Activated T-cell treated with anti-CD3 and anti-CD28 coated beads, Interleukin-2, amount 50 U/mL, for 72 hours (primary cell): ENCODE measurements at places on chromosomes 16 and 17. TPM values are rescaled to one million over a fixed set of nuclear protein-coding genes. Genes with fewer than 3 reads are reported as not detected.

Gene TBC1D3K
- total RNA-seq = not detected

Gene SCNN1G
- total RNA-seq = not detected

Gene RHOT2
- total RNA-seq = 110 TPM

Gene SPAG9
- total RNA-seq = 69.8 TPM

Gene NHLRC4
- 1.4 TPM for total RNA-seq

Gene CACNA1G
- 0.07 TPM for total RNA-seq

Gene NACA2
- total RNA-seq = not detected

Gene FAM171A2
- 0.41 TPM for total RNA-seq

Gene FGF11
- 5.3 TPM for total RNA-seq

Gene PTX4
- total RNA-seq = not detected

Gene PIK3R6
- total RNA-seq = 2.6 TPM

DNA sequence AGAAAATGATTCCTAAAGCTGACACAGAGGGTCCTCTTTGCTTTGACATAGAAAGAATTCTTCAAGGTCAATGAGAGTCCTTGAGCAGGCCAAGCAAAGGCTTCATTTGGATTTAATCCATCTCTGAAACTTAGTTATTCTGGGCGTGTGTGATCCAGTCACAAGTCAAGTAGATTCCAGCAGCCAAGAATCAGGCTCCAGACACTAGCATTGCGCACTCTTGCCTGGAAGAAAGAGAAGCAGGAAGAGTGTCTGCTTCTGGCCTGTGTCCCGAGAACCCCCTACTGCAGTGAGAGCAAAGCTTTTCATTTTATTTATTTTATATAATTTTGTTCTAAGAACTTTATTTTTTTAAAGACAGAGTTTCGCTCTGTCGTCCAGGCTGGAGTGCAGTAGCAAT, 88.2 kb upstream of the CACNG5 start:
- no peak for DNase-seq

GRCh38 chr16:74931445-74931844, 53.5 kb downstream of the WDR59 start:
- DNase-seq = no peak

GRCh38 chr16:56401482-56401881, 23.9 kb downstream of the AMFR start:
- no peak for DNase-seq

DNA sequence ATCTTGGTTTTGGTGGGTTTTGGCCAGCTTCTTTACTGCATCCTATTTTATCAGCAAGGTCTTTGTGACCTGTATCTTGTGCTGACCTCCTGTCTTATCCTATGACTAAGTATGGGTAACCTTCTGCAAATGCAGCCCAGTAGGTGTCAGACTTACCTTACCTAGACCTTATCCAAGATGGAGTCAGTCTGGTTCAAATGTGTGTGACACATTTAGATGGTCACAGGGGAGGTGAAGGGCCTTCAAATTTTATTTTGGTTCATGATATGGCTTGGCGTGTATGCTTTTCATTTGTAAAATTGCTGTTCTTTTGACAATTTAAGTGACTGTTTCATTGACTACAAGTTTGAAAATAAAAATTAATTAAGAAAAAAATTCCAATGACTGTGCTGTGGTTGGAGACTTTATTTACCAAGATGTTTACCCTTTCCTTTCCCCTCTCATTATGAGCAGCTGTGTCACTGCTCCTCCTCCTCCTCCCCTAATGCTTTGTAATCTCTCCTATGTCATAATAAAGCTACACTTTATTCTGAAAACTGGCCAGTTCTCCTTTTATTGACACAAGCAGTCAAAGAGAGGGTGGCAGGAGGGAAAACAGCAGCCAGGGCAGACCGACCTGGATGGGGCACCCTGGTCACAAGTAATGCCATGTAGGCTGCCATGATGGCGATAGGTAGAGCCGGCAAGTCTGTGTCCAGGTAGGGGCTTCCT, 49.4 kb downstream of the TNFRSF13B start:
- DNase-seq = no peak

DNA sequence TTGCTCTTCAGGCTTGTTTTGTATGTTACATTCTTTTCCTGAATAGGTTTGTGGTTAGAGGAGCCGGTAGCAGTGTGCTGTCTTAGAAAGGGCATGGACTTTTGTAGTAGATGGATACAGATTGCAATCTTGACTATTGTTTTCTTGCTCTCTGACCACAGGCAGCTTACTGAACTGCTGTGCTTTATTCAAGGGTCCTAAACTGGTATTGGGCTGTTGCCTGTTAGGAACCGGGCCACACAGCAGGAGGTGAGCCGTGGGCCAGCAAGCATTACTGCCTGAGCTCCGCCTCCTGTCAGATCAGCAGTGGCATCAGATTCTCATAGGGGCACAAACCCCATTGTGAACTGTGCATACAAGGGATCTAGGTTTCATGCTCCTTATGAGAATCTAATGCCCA, 373.9 kb downstream of the CPPED1 start:
- DNase-seq = no peak

DNA sequence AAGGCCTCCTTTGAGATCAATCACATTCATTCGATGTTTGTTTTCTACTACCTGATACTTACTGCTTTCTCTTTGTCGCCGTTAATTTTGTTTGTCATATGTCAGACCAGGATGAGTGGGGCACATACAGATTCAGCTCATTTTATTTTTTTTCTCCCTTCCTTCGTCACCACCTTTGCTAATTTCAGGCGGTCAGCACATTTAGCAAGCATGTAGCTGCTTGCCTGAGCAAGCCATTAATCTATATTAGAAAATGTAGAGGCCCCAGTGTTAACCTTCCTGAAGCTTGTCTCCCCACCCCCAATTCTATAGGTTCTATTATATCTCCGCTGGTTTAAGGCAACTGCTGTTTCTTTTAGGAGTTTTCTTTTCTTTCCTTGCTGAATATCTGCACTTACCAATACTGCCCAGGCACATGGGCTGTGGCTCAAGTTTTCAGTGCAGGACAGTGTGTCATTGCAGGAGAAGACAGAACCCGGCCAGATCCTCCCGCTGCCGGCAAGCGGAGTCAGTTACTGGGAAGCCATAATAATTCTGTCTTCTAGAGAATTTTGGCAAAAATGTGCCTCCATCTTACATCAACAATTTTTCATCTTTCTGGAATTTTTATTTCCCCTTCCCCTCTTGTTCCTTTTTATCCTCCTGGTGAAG, 714.3 kb downstream of the WWOX start:
- no peak for DNase-seq

DNA sequence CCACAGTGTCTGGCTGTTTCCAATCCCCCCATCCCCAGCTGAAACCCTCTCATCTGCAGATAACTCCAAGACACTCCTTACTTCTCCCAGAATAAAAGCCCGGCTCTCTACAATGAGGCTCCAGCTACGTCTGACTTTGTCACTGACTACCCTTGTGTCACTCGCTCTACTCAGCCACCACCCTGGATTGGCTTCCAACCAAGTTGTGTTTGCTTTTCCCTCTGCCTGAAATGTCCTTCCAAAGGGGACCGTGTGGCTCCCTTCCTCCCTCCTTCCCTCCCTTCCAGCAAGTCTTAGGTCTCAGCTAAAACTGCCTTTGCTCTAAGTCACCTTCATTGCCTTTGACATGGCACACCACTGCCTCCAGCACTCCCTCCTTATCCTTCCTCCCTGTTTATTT, 42.8 kb downstream of the CDH1 start:
- no peak for DNase-seq

DNA sequence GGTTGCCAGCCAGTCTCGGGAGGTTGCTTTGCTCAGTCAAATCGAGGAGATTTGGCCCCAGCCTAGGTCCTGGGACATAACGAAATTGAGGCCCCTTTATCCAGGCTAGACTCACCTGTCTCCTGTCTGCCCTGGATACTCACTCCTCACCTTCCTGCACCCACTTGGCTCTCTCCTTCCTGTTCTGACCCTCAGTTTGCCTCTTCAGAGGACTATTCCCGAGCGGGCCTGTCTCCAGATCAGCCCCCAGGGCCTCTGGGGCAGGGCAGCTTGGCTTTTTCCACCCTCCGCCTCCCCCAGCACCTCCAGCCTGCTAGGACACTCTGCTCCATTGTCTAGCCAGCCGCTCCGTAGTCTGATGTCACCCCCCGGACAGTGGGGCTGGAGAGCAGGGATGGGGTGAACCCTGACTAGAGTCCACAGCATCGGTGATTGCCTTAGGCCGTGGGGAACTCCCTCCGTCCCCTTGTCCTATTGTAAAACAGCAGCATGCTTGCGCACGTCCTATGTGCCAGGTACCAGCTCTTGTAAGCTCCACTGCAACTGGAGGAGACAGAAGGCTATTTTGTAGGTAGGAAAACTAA, 8.8 kb downstream of the WFIKKN2 start:
- DNase-seq = no peak

DNA sequence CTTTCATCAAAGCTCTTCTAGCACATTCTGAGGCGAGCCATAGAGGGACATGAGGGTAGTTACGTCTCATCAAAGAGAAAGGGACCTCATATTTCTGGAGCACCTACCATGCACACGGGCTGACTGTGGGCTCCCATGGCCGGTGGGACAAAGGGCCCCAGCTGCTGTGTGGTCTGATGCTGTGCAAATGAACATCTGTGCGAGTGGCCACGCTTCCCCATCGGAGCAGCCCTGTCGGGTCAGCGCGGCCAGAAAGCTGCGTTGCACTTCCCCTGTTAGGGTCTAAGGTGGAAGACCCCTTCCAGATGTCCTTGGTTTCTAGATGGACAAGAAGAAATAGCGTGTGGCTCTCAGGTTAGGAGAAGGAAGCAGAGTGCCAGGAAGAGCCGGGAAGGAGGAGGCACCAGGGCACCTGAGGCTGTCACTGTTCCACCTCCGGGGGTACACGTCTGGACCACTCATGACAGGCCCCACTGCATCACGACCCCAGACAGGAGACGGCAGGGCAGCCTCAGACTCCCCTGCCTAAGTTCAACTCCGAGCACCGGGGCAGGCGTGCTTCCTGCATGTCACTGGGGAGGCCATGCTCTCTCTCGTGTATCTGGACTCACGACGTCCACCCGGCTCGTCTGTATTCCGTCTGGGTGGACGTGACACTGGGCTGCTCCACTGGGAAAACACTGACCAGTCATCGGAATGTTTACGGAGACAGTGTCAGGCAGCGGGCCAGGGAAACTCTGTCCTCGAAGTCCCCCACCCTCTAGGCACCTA, 8.5 kb upstream of the BAIAP2 start:
- DNase-seq = no peak

GRCh38 chr17:80246266-80246681, 14.4 kb upstream of the RNF213 start:
- DNase-seq = no peak

GRCh38 chr16:68756239-68756915, 19.3 kb downstream of the CDH1 start:
- DNase-seq = peak; percentile 92

DNA sequence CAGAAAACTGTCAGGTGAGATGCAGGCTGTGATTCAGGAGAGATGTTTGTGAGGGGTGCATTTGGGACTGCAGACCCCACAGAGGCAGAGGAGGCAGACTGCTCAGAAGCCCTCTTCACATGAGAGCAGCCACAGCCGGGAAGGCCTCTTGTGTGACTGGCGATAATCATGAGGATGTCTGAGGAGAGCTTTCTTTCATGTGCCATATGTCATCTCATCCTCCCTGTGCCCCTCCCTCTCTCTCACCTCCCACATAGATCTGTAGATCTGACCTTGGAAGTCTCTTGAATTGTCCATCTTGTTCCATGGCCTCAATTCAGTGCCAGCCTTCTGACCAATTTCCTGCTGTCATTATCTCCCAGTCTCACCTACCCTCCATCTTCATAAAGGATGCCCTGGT, 50.5 kb downstream of the EPN2 start:
- DNase-seq = no peak

DNA sequence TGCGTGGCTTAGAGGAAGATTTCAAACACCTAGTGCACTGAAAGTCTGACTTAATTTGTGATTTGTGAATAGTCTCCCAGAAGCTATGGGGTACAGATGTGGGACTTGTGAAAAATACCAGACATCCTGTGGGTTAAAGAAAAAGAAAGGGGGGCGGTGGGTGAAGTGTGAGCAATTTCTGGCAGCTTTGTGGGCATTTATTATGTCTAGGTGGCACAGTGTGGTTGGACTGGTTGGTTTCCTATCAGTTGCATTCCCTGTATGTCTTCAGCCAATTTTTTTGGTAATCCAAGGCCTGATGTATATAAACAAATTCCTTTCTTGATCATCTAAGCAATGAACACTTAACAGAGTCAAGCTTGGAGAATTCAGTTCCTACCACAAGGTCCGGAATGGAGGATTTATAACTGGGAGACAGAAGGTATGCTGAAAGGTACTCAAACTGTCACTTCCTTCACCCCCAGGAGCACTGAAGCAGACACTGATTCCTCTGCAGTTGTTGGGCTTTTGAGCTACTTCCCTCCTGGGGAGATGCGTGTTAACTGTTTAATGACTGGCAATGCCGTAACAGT, 211.6 kb downstream of the WWOX start:
- peak; percentile 4 for DNase-seq

GRCh38 chr17:56623383-56623782, 29.9 kb downstream of the NOG start:
- DNase-seq = no peak

DNA sequence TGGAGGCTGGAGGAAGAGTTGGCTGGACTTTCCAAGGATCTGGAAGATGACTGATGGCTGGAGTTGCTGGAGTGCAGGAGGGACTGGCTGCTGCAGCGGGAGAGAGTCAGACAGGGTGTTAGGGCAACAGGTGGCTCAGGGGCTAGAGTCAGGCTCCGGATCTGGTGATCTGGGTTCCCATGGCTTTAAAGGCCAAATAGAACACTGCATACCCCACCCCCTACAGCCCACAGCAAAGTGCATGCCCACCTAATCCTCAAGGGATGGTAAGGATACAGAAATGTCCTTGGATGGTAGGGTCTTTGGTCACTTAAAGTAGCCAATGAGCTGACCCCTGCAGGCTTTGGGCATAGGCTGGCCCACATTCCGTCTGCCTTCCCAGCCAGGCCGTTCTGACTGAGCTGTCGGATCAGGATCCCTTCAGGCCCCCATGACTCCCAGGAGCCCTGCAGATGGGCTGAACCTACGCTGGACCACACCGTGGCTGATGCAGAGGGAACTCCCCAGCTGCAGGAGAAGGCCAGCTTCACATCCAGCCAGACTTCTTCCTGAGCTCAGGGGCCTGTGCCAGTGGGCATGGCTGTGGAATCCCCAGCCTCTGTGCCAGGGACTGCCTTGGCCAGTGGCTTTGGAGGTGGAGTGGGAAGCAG, 13.9 kb downstream of the TNS4 start:
- no peak for DNase-seq

- no peak for DNase-seq
These were observed 116.0 kb upstream of the GOT2 start for GRCh38 chr16:58850019-58850677.

GRCh38 chr16:78816499-78817195, 717.2 kb downstream of the WWOX start:
- no peak for DNase-seq
